ENCODE measurements at places on chromosomes 6 and 20.
A peak's percentile ranks its signal among the peaks of the same experiment; 100 is the strongest.

DNA sequence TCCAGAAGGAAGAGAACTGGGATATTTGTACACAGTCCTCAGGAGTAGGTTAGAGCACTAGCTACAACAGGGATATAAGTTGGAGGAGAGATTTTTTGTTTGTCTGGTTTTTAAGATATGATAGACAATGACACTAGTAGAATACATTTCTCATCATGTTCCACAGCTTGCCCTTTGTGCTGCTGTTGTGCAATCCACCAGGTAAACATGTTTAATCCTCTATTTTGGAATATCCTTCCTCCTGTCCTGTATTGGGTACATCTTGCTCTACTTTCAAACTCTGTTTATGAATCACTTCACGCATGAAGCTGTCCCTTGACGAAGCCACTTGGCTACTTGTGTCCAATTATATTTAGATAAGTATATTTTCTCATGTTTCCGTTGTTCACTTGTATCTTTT, 153.6 kb upstream of the TENT5A start:
- no peak for DNase-seq

GRCh38 chr6:89475101-89475500, 42.1 kb downstream of the ANKRD6 start:
- no peak for DNase-seq

DNA sequence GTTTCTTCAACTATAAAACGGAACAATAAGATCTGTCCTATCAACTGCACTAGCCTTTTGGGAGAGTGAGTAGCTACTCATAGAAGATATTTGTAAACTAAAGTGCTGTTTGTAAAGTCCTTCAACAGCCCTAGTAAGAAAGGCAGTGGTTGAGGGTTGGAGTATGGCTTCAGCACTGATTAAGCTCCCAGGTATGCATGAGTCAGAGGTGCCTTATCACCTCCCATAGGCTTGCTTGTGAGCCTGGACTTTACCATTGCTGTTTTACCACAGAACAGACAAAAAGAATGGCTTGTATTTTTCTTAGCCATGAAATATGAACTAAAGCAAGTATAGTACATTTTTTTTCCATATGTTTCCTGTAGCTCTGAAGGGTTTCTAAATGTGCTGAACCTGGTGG, 44.1 kb downstream of the SAMD3 start:
- DNase-seq = peak; percentile 96

DNA sequence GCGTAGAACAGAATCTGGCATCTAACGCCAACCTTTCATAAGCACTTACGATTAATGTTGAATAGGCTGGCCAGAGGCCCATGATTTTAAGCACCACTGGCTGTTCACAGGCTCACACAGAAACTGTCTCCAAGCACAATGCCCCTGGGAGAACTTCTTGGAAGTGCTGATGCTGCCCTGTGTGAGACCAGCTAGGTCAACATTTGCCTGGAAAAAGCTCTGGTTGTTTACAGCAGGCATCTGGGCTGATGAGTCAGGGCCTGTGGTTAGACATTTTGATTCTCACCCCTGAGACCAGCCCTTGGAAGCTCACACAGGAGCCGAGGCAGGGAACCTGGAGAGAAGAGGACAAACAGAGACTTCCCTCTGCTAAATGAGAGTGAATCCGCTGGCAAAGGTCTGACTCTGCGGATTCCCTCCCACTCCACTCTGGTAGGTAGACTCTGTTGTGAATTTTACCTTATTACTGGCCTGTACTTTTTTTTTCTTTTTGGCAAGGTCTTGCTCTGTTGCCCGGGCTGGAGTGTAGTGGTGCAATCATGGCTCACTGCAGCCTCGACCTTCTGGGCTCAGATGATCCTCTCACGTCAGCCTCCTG, 6.8 kb upstream of the SULF2 start:
- peak; percentile 94 for DNase-seq

DNA sequence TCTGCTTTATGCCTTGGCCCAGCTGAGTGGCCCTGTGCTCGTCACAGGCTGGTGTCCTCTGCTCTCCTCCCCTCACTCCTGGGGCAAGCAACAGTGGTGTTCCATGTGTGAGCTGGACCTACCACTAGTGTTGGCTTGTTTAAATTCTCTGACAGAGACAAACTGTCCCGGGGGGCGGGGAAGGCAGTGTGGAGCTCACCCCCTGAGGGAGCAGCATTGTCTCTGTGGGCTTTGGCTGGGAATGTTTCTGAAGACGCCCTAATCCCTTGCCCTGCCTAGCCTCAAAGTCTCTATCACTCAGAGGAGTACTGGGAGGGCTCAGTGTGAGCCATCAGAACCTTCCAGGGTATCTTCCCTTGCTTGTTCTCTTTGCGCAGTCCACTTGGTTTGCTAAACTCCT, 5.2 kb upstream of the VEGFA start:
- no peak for DNase-seq

- DNase-seq = no peak
These were observed 163.1 kb downstream of the TTLL2 start for GRCh38 chr6:167487749-167488664.

GRCh38 chr6:156021746-156022396, 566.2 kb upstream of the NOX3 start:
- DNase-seq = peak; percentile 39

- no peak for DNase-seq
These were observed 16.8 kb upstream of the SYNDIG1 start for GRCh38 chr20:24452498-24453127.

DNA sequence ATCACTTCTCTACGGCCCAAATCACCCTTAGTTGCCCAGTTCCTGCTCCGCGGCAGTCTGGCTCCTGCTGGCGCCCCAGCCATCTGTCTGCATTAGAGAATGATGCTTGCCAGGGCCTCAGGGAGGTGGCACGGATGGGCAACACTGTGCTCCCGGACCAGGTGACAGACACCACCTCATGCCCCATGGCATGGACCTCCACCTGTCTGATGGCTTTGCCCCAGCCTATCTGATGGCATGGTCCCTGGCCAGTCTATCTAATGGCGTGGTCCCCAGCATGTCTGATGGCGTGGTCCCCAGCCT, 18.8 kb upstream of the MRGBP start:
- no peak for DNase-seq

DNA sequence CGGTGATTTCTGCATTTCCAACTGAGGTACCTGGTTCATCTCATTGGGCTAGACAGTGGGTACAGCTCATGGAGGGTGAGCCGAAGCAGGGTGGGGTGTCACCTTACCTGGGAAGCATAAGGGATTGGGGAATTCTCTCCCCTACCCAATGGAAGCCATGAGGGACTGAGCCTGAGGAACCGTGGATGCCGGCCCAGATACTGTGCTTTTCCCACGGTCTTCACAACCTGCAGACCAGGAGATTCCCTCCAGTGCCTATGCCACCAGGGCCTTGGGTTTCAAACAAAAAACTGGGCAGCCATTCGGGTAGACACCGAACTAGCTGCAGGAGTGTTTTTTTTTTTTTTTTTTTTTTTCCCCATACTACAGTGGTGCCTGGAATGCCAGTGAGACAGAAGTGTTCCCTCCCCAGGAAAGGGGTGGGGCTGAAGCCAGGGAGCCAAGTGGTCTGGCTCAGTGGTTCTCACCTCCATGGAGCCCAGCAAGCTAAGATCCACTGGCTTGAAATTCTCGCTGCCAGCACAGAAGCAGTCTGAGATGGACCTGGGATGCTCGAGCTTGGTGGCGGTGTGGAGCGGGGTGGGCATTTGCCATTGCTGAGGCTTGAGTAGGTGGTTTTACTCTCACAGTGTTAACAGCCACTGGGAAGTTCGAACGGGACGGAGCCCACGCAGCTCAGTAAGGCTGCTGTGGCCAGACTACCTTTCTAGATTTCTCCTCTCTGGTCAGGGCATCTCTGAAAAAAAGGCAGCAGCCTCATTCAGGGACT, 416.2 kb downstream of the KHDRBS2 start:
- DNase-seq = no peak

DNA sequence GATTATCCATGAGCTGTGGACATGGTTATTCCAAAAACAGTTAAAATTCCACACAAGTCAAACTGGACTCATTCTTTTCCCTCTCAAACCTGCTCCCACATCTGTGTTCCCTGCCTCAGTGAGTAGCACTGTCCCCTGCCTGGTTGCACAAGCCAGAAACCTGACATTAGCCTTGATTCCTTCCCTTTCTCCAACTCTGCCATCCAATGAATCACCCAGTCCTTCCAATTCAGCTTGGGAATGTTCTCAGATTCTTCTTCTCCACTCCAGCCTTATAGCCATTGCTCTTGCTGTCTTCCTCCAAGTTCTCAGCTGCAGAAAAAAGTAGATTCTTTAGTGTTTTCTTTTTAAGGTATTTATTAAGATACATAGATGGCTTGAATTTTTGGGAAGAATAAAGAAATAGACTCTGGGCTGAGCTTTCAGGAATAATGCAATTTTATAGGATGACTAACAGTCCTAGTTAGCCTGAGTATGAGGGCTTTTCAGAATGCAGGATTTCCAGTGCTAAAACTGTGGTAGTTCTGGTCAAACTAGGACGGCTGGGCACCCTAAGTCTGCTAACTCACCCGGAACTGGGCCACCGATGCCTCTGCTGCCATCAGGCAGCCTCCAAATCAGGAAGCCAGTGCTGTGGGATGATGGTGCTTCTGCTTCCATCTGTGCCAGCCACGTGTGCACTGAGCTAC, 18.2 kb upstream of the SASH1 start:
- no peak for DNase-seq

DNA sequence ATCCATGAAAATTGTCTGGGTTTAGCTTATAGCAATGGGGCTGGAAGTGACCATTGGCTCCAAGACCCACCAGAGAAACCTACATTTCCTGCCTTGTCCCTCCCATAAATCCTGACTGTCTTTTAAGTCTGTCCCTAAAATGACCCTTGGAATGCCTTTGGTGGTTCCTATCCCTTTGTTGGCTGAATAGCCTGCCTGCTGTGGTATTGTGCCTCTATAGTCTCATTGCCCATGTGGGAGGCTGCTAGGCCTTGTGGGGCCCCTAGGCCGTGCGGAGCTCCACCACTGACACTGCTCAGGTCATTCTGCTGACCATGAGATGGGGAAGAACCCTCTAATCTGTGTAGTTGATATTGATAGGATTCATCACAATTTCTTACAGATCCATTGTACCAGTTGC, 43.3 kb downstream of the SCP2D1 start:
- DNase-seq = no peak

GRCh38 chr6:82506526-82506925, 142.9 kb downstream of the TPBG start:
- DNase-seq = no peak

DNA sequence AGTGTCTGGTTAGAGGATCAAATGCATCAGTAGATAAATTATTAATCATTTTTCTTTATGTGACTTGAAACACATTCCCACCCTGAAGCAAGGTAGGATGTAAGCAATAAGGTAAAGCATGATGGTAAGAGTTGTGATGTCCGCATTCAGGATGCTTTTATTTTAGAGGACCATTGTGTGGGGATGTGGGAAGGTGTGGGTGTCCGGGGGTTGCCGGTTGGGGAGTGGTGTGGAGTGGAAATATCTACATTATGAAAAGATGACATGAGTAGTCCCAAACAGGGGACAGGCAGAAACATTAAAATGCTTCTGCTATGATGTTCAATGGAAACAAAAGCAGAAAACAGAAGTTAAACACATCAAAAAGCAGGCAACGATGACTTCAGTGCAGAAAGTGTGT, 215.4 kb downstream of the HIVEP2 start:
- no peak for DNase-seq

DNA sequence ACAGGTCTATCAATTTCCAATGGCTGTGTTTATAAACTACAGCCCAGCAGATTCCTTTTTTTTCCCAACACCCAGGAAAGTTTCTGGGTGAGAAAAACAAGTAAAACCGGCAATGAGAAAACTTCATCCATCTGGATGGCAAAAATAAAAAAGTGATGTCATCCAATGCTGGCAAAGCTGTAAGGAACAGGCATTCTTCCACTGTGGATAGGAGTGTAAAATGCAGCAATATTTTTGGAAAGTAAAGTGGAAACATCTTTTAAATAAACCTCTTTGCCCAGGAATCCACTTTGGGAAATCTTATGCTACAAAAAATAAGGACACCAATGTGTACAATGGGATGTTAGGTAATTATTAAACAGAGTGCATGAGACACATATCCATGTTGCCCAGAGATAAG, 102.1 kb upstream of the NT5E start:
- no peak for DNase-seq

DNA sequence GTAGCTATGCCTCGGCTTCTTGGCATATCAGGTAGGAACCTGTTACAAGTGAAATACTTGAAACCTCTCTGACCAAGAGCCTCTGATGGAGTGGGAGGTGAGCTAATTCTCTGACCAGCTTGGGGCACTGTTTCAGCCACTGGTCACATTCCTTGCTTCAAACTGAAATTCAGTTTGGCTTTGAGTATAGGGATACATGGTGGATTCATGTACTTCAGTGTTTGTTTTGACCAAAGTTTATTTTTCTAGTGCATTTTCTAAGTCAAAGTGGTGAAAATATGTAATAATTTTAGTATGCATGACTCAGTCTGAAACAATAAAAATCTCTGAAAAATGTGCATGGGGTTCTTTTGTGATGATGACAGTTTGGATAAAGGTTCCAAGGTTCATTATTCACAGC, 18.6 kb downstream of the TTPAL start:
- DNase-seq = peak; percentile 76

All from iris pigment epithelial cell (primary cell).